ENCODE measurements at places on chromosomes 12 and 14. TPM values are rescaled to one million over a fixed set of nuclear protein-coding genes. Genes with fewer than 3 reads are reported as not detected.

ANO6 gene
- 51.9 TPM for polyA plus RNA-seq

SLCO1B1 gene
- not detected for polyA plus RNA-seq

IFNG-AS1 gene
- not detected for polyA plus RNA-seq

HOXC5 gene
- not detected for polyA plus RNA-seq

MAP1LC3B2 gene
- polyA plus RNA-seq = 3.1 TPM

CAPZA3 gene
- not detected for polyA plus RNA-seq

ARHGEF40 gene
- polyA plus RNA-seq = 52.2 TPM

AQP2 gene
- polyA plus RNA-seq = not detected

SLC6A12 gene
- polyA plus RNA-seq = 0.12 TPM

CD69 gene
- polyA plus RNA-seq = not detected

DUSP6 gene
- polyA plus RNA-seq = 32.0 TPM

SERPINA10 gene
- polyA plus RNA-seq = not detected

SMCO3 gene
- polyA plus RNA-seq = 0.05 TPM

NCKAP5L gene
- polyA plus RNA-seq = 7.3 TPM

LPCAT3 gene
- 36.0 TPM for polyA plus RNA-seq

ATL1 gene
- polyA plus RNA-seq = 8.2 TPM

COCH gene
- 0.19 TPM for polyA plus RNA-seq

DBX2 gene
- not detected for polyA plus RNA-seq

CMKLR1 gene
- 0.12 TPM for polyA plus RNA-seq

NRIP2 gene
- 0.99 TPM for polyA plus RNA-seq

MFAP5 gene
- polyA plus RNA-seq = 0.60 TPM

KRT3 gene
- not detected for polyA plus RNA-seq

ESPL1 gene
- 1.6 TPM for polyA plus RNA-seq

RNASE1 gene
- polyA plus RNA-seq = not detected

SLC2A3 gene
- 58.5 TPM for polyA plus RNA-seq

DCAF11 gene
- 29.7 TPM for polyA plus RNA-seq

ASCL1 gene
- polyA plus RNA-seq = not detected

AHNAK2 gene
- polyA plus RNA-seq = 10.5 TPM

CCDC177 gene
- polyA plus RNA-seq = not detected

SCNN1A gene
- polyA plus RNA-seq = 0.26 TPM

TPH2 gene
- 0.04 TPM for polyA plus RNA-seq

B3GNT4 gene
- polyA plus RNA-seq = 0.12 TPM

KRT82 gene
- polyA plus RNA-seq = not detected

All from AG04450 (cell line).